A172 (cell line): ENCODE measurements at places on chromosomes 7 and 10.
A peak's percentile ranks its signal among the peaks of the same experiment; 100 is the strongest.

DNA sequence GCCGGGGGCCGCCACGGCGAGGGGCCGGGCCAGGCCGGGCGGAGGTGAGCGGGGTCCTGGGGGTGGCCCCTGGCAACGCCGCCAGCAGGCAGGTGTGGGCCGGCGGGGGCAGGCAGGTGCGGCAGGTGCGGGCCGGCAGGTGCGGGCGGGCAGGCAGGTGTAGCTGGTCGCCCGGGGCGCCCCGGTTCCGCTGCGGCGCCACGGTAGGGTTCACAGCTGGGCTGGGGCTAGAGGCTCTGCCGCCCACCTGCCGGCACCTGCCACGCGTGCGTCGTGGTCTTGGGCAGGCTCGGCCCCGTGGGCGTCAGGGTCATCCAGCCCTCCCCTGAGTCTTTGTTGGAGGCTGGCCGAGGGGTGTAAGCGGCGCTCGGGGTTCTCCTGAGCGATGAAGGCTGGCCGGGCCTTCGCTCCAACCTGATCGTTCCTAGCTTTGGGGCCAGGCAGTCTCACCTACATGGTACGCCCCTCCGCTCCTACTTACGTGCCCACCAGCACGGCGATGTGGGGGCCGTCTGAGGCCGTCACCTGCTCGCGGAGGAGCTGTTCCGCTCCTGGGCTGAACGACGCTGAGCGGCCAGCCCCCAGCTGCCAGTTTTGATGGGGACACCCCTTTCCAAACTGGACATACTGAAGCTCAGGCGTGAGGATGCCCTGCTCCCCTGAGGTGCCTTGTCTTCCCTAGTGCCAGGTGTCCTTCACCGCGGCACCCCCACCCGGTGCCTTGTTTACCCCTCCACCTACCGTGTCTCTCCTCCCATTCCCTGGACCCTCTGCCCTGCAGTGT lies 493 bp downstream of the ZMIZ2 start:
- no peak for DNase-seq

GRCh38 chr10:30352377-30352776 lies 3.3 kb upstream of the MTPAP start:
- no peak for DNase-seq

DNA sequence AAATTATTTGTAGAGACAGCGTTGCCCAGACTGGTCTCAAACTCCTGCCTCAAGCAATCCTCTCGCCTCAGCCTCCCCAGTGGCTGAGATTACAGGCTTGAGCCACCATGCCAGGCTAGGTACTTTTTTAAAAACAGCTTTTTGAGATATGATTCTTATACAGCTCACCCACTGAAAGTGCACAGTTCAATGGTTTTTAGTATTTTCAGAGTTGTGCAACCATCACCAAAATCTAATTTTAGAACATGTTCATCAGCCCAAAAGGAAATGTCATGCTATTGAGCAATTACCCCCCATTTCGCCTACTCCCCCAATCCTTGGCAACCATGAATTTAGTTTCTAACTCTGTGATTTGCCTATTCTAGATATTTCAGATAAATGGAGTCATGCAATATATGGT lies 73.7 kb downstream of the EVX1 start:
- DNase-seq: no peak

DNA sequence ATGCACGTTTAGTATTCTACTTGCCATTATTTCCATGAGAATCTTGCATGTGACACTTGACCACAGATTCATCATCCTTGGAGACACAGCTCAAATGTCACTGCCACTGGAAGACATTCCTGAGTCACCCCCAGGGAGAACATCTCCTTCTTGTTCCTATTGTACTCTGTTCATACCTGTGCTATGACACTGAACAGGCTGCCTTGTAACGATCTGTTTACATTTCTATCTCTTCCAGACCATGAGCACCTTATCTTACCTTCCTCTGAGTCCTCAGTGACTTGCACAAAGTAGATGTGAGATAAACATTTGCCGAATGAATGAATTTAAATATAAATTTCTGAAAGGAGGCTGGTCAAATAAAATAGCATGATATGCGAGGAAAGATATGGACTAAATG lies 331.9 kb upstream of the LRRN3 start:
- no peak for DNase-seq

- no peak for DNase-seq
These were observed 271.9 kb upstream of the DGKB start for GRCh38 chr7:15174485-15174884.

DNA sequence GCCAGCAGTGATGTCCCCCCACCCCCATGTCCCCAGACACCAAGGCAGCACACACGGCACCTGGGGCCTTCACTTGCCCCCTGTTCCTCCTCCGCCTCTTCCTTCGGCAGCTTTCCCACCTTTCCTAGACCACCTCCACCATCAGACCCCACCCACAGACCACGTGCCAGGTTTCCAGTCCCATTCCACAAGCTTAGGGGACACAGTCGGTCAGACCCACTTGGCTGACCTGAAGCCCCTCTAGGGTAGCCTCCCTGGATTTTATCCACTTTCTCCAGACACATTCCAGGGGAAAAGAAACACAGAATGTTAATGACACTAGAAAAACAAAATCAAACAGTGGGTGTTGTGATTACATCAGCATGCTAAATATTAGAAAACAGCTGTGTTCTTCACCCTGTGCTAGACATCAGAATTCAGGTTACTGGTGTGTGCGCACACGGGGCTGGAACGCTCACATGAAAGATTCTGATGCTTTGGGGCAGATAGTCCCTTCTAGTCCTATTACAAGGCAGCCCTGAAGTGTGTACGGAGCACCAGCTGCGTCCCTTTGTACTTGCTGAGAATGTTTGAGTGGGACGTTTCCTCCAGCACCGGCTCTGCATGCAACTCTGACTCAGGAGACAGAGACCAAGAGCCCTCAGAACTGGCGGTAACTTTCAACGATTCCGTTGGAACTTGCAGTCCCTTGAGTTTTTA lies 75.5 kb upstream of the PPP2R2D start:
- no peak for DNase-seq

- no peak for DNase-seq
These were observed 471 bp downstream of the MGMT start for GRCh38 chr10:129467359-129468064.

GRCh38 chr10:131892806-131893675 lies 7.8 kb upstream of the PPP2R2D start:
- DNase-seq: no peak

DNA sequence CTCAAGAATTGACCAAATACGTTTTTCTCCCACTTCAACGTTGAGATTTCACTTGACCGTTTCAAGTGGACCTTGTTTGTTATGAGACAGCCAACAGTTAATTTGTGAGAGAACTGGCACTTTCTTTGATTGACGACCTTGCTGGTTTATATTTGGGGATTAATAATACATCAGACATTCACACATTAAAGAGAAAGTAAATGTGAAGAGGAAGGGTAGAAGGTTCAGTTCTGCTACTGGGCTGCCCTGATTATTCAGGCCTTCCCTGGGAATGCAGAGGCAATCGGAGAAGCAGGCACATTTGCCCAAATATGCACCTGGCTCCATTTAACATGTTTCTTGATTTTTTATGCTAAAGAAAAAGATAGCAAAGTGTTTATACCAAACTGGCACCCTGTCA lies 114.1 kb downstream of the POU6F2 start:
- DNase-seq: no peak

DNA sequence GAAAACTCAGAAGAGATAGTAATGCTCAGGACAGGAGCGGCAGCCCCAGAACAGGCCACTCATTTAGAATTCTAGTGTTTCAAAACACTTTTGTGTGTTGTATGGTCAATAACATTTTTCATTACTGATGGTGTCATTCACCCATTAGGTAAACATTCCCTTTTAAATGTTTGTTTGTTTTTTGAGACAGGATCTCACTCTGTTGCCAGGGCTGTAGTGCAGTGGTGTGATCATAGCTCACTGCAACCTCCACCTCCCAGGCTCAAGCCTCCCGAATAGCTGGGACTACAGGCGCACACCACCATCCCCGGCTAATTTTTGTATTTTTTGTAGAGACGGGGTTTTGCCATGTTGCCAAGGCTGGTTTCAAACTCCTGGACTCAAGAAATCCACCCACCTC lies 65.9 kb upstream of the CAPZA2 start:
- no peak for DNase-seq

GRCh38 chr10:61942604-61943461 lies 41.3 kb downstream of the ARID5B start:
- peak; percentile 29 for DNase-seq

DNA sequence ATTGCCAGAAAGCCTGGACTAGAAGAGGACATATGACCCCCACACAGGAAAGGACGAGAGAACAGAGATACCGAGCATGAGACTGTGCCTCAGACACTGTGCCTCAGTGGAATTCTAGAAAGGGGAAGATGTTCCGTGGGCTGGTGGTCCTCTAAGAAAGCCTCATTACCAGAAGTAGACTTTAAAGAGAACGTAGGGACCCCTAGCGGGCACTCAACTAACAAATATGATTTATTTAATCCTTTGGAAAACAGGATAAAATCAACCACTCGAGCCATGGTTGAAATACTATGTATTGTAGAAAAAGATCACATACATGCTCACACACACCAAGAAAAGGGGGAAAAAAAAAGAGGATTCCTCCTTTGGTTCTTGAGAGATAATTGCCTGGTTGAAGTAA lies 701.2 kb upstream of the SORCS1 start:
- DNase-seq: no peak

DNA sequence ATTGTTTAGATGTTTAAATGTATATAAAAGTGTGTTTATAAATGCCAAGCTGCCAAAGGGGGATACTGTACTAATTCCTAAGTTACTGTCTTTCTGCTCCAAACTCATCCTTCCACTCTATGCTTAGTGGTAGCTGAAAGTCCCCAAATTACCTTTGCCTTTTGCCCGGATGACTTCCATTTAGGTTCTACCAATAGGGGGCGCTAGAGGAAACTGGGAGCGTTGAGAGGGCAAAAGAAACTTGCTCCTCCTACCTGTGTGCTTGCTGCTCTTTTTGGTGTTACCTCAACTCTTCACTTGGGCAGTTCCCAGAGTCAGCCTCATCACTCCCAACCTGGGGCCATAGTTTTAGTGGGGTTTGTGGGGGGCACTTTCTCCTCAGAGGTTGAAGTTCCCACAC lies 5.9 kb upstream of the OR2A25 start:
- no peak for DNase-seq

GRCh38 chr7:498678-499641 lies 20.7 kb downstream of the PDGFA start:
- no peak for DNase-seq

DNA sequence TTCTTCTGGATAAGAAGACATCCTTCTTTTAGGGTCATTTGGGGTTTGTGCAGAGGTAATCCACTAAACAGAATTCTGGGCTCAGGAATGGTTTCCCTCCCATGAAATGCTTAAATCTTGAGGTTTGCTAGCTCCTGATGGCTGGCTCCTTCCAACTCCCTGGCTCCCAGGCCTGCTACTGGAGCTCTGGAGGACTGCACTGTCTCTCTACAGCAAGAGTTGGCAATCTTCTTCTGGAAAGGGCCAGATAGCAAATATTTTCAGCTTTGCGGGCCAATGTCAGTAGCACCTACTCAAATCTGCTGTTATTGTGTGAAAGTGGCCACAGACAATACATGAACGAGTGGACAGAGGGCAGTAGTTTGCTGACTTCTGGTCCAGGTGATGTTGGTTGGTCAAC lies 174.2 kb upstream of the CTBP2 start:
- DNase-seq: no peak

DNA sequence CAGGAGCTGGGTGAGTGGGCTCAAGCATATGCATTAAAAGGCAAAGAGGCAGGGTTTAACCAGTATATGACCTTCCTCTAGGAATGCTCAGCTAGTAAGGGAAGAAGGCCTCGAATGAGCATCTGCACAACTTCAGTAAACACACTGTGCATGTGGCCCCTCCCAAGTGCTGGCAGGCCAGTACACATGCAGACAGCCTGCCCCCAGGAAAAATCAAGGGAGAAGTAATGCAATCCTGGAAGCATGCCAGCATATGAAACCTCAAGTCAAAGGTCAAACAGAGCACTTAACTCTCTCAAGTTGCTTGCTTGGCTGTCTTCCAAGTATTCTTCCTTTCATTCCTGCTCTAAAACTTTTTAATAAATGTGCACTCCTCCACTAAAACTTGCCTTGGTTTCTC lies 208.4 kb downstream of the ACTR3B start:
- DNase-seq: no peak

DNA sequence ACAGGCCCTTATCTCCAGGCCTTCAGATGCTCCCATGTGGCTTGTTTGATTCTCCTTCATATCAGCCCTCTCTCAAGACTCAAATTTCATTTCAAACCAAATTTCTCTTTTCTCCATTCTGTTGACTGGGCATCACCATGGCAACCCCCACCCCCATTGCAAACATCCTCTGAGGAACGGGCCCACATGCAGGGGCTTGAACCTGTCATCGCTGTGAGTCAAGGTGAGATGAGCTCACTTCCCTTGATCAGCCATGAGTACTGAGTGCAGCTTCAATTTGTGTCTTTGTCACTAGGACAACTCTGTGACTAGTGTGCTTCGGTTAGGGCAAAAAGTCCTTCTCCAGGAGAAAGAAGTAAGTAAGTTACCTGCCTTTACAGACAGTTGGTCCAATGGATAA lies 41.9 kb downstream of the CALML3 start:
- DNase-seq: no peak

- no peak for DNase-seq
These were observed 181.7 kb downstream of the PTEN start for GRCh38 chr10:88045096-88045495.

DNA sequence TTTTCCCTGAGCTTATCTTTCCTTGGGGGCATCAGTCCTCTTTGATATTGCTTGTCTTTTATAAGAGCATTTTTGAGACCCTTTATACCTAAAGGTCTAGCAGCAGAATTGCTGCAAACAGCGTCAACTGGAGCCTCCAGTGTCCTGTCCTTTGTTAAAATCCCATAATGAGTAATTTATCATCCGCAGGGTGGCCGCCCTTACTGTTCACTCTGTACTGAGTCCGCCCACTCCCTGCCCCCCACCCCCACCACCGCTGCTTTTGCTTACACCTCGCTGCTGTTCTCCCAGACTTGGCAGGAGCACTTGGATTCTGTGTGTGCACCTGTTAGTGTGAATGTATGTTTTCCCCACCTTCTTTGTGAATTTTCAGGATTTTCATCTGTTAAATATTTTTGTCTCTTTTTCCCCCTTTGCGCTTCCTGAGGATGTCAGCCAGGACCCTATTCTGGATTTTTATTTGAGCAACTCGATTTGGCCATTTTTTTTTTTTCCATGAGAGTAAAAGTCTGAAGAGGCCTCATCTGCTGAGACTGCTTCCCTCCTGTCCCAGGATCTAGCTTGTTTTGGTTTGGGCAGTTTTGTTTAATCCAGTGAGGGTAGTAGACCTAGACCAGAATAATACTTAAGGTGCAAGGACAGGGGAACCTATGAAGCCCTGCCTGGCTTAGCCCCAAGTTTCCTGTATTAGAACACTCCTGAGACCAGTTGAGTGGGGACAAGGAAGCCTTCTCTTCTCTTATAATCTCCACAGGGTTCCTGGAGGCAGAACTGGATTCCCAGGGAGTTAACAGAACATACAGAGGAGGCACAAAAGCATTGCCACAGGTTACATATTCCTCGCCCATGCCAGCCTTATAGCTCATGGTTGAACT lies 8.2 kb downstream of the AGFG2 start:
- DNase-seq: no peak

- DNase-seq: no peak
These were observed 460.2 kb downstream of the GRM8 start for GRCh38 chr7:126792521-126792920.

GRCh38 chr7:11217848-11218565 lies 244.3 kb downstream of the PHF14 start:
- DNase-seq: no peak

GRCh38 chr7:31786326-31786725 lies 99.3 kb downstream of the PPP1R17 start:
- no peak for DNase-seq

GRCh38 chr7:29609162-29610037 lies 45.8 kb downstream of the PRR15 start:
- peak; percentile 94 for DNase-seq
